ENCODE measurements at places on chromosomes 6 and 20.

- DNase-seq, result no peak
Measured at GRCh38 chr6:129130959-129131681, 248.2 kb downstream of the LAMA2 start.

- DNase-seq, result no peak
Measured at GRCh38 chr6:89145091-89145955, 532 bp upstream of the PM20D2 start.

GRCh38 chr20:59269411-59270025 is 30.9 kb upstream of the EDN3 start:
- no peak for DNase-seq

DNA sequence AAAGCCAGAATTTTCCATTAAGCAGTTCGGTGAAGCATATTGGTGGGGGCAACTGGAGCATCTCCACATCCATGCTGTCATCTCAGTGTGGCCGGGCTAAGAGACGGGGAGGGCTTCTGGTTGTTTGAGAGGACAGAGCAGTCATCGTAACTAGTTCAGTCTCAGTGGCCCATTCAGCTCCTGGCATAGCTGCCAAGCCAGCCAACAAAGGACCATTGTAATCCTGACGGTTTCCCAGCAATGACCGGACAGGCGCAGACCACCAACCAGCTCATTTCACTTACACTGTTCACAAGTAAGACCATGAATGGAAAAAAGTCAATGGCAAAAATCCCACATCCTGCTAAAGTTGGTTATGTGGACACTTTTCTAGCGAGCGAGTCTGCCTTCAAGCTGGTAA is 14.9 kb upstream of the HDDC2 start:
- DNase-seq, result no peak

DNA sequence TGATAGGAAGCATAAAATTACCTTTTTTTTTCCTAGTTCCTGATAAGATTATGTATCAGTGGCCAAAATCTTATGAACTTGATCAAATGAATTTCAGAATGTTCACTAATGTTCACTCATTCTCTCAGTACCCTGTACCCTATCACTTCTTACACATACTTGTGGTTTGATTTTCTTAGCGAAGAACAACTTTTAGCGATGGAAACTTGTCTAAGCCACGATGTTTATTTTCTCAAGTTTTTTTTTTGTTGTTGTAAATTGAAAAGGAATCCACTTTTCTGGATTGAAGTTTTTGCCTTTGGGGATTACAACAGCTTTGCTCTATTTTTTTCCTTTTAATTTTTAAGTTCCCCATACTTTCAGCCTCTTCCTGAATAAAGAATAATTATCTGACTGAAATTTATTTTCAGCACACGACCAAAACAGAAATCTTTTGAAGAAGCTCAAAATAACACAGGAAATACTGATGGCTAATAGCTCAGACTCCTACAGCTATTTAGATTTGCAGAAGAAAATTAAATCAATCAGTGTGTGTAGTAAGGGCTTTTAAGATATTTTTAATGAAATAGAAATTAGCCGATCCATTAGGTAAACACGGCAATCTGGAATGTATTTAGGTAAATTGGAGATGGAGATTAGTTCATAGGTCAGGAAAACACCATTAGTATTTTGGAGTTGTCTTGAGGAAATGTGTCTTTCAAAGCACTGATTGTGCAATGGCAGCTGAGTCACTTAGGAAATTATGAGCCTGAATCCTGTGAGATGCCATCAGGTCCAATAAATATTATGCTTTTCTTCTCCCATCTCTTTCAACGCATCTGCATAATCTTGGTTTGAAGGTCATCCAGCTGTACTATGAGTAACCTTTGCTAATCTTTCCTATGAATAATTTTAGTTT is 217.5 kb downstream of the GJA1 start:
- DNase-seq, result no peak

GRCh38 chr20:51199920-51200319 is 177.0 kb upstream of the KCNG1 start:
- no peak for DNase-seq

DNA sequence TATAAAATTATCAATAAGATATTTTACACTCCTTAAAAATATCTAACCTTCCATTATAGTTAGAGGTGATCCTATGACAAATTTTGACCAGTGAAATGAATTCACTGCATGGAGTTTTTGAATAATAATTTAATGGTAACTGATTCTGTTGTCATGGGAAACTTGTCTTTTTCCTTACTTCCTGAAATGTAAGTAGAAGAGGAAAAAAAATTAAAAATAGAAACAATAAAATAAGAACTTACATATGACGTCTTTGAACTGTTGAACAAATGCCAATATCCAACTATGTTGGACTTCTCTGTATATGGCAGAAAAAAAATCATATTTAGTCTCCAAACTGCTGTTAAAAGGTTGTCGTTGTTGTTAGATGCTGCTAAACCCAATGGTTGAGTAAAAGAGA is 26.3 kb downstream of the PPP1R14C start:
- DNase-seq, result no peak

DNA sequence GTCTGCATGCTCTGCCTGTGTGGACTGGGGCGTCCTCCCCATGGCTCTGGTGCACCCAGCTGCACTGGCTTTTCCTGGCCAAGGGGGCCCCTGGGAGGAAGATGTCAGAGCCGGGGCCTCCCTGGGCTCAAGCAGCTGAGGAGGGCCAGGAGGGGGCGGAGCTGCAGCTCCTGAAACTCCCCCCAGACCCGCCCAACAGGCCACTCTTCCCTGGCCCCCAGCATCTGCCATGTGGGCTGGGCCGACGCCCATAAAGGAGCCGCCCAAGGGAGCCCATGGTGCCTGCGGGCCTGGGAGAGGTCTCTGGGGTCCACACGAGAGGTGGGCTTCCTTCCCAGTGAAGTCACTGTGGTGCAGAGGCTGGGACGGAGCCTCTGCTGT is 4.0 kb downstream of the RBBP8NL start:
- DNase-seq, result no peak

- DNase-seq, result no peak
Measured at GRCh38 chr20:24875078-24875477, 74.0 kb upstream of the CST7 start.

GRCh38 chr6:45678285-45678607 is 300.5 kb upstream of the SUPT3H start:
- DNase-seq, result no peak

- DNase-seq, result no peak
Measured at GRCh38 chr6:52551483-52552277, 25.2 kb downstream of the TRAM2 start.

DNA sequence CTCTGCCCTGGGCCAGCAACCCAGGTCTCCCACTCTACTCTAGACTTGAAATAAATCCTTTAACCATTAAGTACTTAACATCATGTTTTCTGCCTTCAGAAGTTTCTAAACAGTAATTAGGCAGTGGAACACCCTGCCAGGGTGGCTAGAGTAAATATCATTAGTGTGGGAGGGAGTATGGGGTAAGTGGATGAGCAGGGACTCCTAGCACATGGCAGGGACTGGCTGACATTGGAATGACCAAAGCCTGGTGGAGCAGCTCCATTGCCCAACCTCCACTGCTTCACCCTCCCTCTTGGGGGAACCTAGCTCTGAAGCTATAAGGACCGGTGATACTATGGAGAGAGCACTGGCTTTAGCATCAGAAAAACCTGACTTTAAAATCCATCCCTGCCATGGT is 167.1 kb downstream of the MAFB start:
- no peak for DNase-seq
